ENCODE measurements at places on chromosomes 4 and X.
A peak's percentile ranks its signal among the peaks of the same experiment; 100 is the strongest.

GRCh38 chr4:138445098-138445497 is 202.9 kb upstream of the SLC7A11 start:
- DNase-seq = no peak

DNA sequence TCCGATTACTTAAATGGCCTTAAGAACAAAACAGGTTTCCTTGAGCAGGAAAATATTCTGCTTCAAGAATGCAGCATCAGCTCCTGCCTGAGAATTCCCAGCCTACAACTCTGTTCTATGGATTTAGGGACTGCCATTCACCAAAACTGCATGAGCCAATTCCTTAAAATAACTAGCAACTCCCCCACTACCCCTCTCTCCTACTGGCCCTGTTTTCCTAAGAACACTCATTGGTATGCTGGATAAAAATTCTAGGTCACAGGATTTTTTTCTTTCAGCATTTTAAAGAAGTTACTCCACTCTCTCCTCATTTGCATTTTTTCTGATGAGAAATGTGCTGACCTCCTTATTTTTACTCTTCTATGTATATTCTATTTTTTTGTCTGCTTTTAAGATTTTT is 347.1 kb downstream of the IDS start:
- no peak for DNase-seq

DNA sequence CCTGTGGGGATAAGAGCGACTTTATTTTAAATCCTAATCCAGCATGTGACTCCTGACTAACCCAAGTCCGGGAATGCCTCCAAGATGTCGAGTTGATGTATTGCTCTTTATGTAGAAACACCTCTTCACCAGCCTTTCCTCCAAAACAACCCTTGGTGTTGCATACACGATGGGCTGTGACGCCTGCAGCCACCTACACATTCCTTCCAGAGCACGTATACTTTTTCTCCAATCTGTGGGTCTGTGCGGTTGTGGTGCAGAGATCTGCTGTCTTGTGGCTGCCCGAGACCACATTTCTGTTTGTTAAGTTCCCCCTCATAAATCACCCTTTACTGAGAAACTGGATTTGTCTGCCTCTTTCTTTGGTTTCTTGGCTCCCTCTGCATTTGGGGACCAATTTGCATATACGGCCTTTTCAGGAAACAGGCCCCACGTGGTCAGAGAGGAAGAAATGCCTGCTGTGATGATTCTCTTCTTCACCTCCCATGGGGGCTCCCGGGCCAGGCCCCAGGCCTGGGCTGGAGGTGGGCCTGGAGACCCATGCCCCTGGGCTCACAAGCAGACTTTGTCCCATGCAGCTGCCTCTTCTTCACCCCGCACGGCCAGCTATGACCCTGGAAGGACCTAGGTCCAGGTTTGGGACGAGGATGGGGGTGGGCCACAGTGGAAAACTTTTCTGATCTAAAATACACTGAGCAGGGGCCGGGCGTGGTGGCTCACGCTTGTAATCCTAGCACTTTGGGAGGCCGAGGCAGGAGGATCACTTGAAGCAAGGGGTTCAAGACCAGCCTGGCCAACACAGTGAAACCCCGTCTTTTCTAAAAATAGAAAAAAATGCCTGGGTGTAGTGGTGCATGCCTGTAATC is 21.4 kb upstream of the AFAP1 start:
- peak; percentile 96 for DNase-seq

DNA sequence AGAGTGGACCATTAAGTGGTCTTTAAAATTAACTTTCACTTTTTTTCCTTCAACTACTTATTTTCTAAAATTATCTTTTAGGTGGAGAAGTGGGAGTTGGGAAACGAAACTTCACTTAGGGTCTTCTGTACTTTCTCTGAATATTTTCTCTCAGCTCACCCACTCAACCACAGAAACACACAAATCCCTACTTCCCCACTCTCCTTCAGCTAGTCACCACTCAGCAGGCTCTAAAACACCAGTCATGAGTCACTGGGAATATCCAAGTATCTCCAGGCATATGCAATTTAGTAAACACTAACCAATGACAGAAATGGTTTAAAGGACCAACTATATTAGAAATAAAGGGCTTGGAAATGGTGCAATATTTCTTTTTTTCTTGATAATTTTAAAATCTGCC is 153.0 kb upstream of the RPS6KA6 start:
- DNase-seq = no peak

GRCh38 chr4:151021637-151022334 is 6.7 kb upstream of the LRBA start:
- no peak for DNase-seq

DNA sequence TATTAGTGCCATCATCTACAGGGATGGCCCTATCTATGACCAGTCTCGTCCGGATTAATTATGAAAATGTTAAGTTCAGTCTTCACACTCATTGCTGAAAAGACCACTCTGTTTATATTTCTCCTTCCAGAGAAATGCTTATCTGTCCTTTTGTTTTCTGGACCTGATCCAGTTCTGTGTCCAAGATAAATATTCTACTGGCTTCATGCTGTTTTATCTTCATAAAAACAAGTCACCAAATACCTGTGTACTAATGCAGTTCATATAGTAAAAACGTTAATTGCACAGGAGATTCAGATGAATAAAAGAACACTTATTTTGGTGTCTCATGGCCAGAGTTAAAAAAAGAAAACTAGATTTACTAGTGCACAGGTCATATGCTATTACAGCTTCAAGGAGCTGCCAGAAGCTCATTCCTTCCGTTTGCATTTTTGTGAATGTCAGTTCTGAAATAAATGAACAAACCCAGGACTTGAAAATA is 17.3 kb downstream of the FNIP2 start:
- DNase-seq = peak; percentile 71

GRCh38 chr4:173797296-173797695 is 267.3 kb upstream of the HAND2 start:
- DNase-seq = no peak

DNA sequence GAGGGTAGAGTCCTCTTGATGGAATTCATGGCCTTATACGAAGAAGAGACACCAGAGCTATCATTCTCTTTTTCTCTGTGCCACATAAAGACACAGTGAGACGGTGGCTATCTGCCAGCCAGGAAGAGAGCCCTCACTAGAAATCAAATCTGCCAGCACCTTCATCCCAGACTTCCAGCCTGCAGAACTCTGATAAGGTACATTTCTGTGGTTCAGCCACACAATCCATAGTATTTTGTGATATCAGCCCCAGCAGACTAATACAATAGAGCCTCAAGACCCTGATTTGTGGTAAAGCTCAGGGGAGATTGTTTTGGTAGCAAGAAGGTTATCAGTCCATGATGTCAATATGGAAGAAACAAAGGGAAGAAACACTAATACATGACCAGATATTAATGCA is 1213.2 kb downstream of the NLGN4X start:
- no peak for DNase-seq

- no peak for DNase-seq
Observed at GRCh38 chrX:97847885-97848679, 964.4 kb downstream of the RPA4 start.

GRCh38 chr4:185723631-185724260 is 88.2 kb downstream of the SORBS2 start:
- peak; percentile 51 for DNase-seq

- peak; percentile 59 for DNase-seq
Observed at GRCh38 chr4:158193171-158193749, 17.0 kb upstream of the TMEM144 start.

DNA sequence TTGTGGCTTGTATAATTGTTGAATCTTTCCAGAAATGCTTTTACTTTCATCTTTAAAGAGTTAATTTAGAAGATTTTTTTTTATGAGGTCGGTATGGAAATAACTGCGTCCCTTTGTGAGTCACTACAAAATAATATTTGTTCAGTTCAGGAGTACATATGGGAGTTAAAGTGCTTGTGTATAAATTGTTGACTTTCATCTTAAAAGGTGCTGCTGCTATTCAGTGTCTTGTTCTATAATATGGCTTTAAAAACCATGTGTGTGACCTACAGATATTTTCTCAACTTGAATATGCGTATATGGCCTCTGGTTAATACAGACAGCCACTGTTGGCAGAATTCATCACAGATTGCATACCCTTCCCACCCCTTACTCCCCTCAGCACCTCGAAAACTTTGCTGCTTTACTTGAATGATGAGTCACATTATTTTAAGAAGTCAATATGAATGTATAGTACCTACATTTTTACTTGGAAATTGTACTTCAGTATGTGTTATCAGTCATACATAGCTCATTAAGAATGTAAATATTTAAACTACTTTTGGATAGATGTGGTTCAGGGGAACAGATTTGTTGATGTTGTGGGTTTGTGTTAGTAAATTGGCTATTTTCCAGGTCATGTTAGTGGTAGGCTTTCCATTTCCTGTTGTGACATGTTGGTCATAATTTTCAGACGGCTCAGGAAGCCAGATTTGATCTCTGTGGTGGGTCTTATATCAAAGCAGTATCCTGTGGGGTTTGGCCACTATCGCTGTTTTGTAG is 1.5 kb downstream of the CLCN3 start:
- DNase-seq = peak; percentile 91

GRCh38 chr4:18319431-18319830 is 297.9 kb upstream of the LCORL start:
- DNase-seq = no peak

GRCh38 chr4:65747386-65747785 is 77.1 kb upstream of the EPHA5 start:
- DNase-seq = peak; percentile 79

DNA sequence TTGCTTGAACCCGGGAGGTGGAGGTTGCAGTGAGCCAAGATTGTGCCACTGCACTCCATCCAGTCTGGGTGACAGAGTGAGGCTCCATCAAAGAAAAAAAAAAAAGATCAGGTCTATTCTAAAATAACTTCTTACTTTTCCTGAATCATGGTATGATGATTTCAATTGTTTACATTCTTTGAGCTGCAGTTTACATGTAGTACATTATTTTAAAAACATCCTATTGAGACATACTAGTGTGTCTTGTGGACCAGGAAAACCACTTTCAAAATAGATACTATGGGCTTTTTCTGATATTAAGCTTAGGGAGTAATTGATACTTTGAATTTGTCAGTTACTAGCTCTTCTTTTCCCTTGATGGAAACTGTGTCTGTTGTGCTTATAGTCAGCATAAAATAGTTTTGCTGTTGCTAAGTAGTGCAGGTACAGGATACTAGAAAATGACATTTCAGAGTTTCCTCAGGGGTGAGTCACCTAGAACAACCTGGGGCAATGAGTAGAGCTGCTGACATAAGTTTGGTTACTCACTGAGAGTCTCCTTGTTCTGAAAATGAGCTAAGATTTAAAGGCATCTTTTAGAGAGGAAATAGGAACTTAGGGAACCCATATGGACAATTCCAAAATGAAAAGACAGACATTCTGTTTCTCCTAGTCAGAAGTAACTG is 53.2 kb upstream of the C4orf54 start:
- no peak for DNase-seq

- DNase-seq = no peak
Observed at GRCh38 chr4:54011201-54011600, 53.2 kb downstream of the CHIC2 start.

DNA sequence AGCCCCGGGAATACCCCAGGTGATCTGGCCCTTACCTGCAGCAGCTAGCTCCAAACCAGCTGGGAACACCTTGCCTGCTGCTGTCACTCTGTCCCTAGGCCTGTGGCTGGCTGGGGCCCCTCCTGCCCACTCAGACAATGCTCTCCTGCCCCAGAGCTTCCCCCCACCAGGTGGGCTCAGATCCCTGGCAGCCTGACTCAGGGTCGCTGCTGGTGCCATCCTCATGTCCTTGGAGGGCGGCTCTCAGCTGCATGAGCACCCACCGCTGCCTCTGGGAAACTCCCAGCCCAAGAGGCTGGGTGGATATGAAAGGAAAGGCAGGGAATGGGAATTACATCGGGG is 15.8 kb downstream of the C4orf50 start:
- no peak for DNase-seq

GRCh38 chrX:71091263-71091662 is 4.4 kb upstream of the FOXO4 start:
- no peak for DNase-seq

DNA sequence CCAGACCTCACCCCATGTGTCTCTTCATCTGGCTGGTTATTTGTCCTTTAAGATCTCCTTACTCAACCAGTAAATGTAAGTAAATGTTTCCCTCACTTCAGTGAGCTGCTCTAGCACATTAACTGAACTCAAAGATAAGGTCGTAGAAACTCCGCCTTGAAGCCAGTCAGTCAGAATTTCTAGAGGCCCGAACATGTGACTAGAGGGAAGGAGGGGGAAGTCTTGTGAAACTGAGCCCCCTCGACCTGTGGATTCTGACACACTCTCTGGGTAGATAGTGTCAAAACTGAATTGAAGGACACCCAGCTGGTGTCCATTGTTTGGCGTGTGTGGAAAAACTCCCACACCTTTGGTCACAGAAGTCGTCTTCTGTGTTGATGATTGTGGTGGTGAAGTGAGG is 933.9 kb downstream of the ADGRL3 start:
- DNase-seq = no peak

- DNase-seq = peak; percentile 38
Observed at GRCh38 chrX:71181558-71181909, 36.9 kb downstream of the NLGN3 start.

DNA sequence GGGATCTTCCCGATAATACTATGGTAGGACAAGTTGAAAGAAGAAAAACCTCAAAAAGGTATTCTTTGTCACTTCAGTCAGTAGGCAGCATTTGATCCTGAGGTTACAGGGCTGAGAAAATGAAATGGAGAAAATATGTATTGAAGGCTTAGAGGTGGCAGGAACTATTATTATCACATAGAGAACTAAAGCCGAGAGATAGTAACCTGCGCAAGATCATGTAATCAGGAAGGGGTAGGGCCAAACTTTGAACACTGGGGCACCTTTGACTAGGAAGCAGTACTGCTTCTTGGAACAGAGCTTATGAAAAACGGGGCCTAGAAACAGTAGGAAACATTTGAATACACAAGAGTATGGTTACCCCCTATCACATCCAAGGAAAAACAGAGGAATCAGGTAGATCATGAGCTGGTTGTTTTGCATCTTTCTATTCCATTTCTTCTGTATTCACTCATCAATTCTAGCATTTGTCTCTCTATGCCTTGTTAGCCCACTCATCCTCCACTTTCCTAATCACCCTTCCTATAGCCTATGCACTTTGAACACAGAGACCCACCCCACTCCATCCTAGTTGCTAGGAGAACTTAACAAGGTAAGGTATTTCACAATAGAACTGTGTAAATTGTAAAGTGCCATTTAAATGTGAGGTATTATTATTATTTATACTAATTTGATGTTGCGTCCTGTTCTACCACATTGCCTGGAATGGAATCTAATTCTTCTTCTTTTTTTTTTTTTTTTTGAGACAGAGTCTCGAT is 34.6 kb upstream of the SLC9A7 start:
- no peak for DNase-seq

GRCh38 chrX:18769812-18770573 is 62.5 kb downstream of the PPEF1 start:
- peak; percentile 57 for DNase-seq

- DNase-seq = peak; percentile 59
Observed at GRCh38 chr4:185134307-185134869, 8.7 kb upstream of the SLC25A4 start.

DNA sequence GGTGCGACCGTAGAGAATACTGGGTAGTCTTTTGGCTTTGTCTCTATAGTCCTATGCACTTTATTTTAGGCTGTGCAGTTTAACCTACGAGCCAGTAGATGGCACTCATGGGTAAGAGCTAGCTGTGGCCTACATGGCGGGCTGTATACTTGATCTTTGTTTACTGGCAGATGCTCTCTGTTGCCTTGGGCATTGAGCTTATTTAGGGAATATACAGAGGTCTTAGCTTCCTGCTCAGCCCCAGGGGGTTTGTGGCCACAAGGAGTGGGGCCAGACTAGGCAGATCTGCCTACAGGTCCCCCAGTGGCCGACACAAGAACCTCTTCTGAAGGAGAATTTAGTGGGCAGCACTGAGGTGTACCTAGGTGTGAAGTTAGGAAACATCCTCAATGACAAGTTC is 227.6 kb upstream of the HDX start:
- DNase-seq = peak; percentile 51
